Progenitor cell of endocrine pancreas (in vitro differentiated cells): ENCODE measurements at places on chromosomes 6 and 20. TPM values are rescaled to one million over a fixed set of nuclear protein-coding genes. Genes with fewer than 3 reads are reported as not detected.

DNA sequence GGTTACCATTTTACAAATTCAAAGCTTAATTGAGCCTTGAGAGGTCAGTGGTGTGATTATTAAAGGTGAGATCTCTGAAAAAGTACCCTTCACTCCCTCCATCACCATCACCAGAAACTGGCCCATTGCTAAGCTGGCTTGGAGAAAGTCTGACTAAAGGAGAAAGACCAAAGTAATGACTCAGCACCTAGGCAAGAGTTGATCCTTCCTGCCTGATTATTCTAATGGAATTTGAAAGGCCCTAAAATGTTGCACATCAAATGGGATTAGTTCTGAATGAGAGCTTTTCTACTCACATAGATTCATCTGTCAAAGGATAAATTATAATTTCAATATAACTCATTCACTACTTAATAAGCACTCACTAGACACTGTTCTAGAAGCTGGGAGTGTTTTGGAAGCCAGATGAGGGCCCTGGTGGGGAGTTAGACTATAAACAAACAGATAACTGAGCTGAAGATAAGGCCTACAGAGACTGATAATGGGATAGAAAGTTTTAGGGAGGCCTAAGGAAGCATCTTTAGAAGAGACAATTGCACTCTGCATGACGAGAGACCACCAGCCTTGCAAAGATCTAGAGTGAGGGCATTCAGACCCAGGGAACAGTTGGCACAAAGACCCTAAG is 366.7 kb downstream of the SYNE1 start:
- no peak for DNase-seq

DNA sequence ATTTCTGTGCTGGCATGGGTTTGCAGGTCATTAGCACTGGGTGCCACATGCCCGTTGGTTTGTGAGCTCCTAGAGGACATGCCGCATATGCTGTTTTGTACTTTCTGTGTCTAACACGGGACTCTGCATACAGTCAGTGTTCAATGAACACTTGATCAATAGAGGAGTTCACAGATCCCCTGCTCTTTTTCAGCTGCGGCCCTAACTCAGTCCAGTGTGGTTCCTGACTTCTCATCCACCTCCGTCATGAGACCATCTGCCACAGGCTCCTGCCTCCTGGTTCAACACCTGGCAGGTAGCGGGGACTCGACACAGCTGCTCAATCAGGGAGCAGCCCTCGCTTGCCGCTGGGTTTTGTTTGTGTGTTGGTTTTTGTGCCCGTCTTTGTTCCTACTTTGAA is 13.8 kb upstream of the BMP7 start:
- DNase-seq = no peak

DNA sequence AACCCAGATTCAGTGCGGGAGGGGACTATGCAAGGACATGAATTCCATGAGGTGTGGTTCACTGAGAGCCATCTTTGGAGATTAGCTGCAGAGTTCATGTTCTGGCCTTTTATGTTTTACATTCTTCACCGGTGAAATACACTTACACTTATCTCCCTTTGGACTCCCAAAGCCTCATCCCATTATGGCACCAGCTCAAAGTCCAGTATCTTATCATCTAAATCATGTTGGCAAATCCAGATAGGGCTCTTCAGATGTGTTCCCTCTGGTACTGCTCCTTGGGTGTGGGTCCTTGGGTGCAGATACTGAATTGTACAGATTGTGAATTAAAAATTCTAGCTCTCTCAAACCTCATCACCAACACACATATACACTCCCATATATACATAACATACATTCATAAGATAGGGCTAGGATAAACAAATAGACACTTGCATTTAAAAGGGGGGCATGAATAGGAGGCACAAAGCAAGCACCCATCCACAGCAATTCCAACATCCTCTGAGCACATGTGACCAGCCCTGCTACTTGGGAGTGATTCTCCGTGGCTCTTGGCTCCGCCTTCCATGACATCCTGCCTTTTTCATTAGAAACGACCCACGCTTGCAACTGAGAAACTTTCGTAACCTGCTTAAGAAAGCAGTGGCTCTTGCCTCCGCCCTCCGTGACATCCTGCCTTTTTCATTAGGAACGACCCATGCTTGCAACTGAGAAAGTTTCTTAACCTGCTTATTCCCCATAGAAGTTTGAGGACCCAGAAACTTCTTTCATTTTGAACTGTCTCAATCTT is 53.6 kb upstream of the LRRC1 start:
- no peak for DNase-seq

DNA sequence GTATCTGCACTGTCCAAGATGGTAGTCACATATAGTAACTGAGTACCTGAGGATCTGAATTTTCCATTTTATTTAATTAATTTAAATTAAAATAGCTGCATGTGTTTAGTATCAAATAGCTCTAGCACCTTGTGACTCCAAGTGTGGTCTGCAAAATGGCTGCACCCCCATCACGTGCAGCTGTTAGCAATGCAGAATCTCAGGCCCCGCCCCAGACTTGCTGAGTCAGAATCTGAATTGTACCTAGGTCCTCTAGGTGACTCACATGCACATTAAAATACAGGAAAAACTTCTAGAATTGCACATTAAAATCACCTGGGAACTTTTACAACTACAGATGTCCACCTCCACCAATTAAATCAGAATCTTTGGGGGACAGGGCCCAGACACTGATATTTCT is 19.2 kb upstream of the FAM83C start:
- DNase-seq = no peak

DNA sequence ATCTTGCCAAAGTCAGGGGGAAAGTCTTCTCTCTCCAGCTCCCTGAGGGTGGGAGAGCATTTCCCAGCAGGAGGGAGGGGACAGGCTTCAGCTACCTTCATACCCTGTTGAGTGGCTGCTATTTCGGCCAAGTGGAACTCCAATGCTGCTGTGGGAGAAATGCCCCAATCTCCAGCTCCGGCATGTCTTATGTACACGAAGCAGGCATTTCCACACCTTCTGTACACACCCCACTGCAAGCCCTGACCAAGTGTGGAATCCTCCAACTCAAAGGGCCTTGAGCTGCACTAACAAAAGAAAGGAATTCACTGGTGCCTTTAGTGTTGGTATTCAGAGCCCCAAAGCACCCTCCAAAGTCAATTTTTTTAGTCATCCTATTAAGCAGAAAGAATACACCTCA is 313.6 kb upstream of the NT5E start:
- DNase-seq = no peak

GRCh38 chr6:38136547-38136946 is 317.0 kb downstream of the ZFAND3 start:
- no peak for DNase-seq

DNA sequence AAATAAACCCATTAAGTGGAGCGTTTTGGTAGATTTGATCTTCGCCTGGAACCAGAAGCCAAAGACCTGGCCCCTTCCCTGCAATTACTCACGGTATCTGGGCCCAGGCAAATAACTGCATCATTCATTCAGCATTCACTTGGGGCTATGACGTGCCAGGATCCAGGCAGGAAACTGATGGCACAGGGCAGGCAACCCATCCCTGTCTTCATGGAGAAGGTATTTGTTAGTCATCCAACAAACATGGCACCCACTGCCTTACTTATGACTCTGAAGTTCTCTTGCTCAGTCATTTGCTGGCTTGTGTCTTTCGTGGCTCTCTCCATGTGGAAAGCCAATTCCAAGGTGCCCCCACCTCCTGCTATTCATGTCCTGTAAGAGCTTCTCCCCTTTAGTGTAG is 232.4 kb downstream of the BMP7 start:
- DNase-seq = no peak

DNA sequence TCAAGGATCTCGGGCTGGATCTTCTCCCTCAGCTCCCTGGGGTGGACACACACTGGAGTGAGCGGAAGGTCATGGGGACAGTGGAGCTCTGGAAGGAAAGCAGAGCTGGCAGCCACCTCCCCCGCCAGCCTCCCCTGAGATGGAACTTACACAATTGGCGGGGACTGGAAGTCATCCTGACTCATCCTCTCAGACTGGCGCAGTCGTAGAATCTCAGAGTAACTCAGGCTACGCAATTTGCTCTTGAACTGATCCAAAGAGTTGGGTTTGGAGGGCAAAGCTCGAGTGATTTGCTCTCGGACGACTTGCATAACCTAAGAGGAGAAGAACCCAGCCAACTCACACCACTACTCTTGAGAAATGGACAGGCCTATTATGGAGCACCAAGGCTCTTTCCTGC is 34.8 kb downstream of the ELMO2 start:
- no peak for DNase-seq

GRCh38 chr6:111552241-111552744 is 53.4 kb downstream of the TRAF3IP2 start:
- peak; percentile 52 for DNase-seq

DNA sequence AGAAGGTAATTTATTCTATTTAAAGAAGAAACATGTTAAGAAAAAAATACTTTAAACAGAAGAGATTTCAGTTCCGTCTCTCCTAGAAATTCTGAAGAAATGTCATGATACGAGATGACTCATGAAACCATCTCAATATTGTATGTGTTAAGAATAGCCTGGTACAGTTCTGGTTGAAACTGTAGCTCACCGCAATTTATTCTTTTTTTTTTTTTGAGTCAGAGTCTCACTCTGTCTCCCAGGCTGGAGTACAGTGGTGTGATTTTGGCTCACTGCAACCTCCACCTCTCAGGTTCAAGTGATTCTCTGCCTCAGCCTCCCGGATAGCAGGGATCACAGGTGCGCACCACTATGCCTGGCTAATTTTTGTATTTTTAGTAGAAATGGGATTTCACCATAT is 103.3 kb downstream of the ARHGAP18 start:
- no peak for DNase-seq

GRCh38 chr6:111572216-111572706 is 33.4 kb downstream of the TRAF3IP2 start:
- DNase-seq = no peak

DNA sequence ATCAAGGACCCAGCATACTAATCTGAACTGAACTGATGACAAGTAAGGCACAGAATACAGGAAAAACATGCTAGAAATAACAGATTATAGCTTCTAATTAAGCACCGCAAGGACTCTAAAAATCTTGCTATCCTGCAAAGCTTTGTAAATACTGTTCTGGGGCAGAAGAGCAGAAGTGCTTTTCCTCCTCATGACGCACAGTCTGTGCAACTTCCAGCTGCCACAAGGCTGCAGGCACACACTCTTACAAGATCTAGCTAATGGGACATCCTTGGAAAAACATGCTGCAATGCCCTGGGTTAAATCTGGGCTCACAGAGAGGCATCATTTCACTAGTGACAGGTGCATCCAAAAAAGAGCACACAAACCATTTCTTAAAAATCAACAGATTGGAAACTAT is 188.6 kb downstream of the GJA10 start:
- no peak for DNase-seq

GRCh38 chr6:148044921-148045320 is 297.7 kb upstream of the SASH1 start:
- no peak for DNase-seq

- no peak for DNase-seq
Observed at GRCh38 chr6:132571774-132572173, 1.7 kb downstream of the TAAR6 start.

- DNase-seq = peak; percentile 32
Observed at GRCh38 chr6:2244261-2245102, 923 bp downstream of the GMDS start.

- DNase-seq = no peak
Observed at GRCh38 chr6:66538551-66539135, 831.6 kb upstream of the EYS start.

DNA sequence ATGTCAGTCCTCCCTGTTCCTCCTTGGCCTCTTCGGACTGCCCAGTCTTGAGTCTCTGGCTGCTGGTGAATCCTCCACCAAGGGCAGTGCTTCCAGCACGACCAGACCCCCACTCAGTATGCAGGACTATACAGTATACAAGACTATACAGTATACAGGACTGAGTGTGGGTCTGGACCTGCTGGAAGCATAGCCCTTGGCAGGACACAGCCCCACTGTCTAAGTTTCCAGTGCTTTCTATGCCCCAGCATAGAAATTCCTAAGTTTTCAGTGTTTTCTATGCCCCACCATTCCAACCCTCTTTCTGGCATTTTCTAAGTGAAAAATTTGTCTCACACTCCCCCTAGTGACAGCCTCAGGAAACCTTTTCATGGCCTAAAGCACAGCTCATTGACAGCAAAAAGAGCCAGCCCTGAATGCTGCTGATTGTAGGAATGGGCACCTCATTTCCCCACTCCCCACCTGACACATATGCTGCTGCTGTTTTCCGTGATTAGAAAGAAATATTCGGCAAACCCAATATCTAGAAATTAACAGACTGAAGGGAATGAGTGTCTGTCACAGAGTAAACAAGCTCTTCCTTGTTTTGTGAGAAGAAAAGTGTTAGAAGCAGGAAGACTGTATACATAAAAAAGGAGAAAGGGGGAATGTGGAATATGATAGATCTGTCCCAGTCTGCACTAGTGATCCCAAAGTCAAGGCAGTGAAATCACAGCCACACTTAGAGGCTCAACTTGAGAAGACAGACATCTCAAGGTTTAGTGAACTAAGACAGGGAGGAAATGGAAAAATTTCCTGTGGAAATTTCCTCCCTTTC is 206.9 kb downstream of the IBTK start:
- DNase-seq = peak; percentile 20

GRCh38 chr6:3310051-3310448 is 51.3 kb downstream of the PSMG4 start:
- no peak for DNase-seq

The CGA gene
- total RNA-seq = 5.5 and 7.1 TPM in 2 replicates

The BPIFB2 gene
- not detected in 2 replicates for total RNA-seq

The HDGFL1 gene
- total RNA-seq = not detected in 2 replicates

The ID1 gene
- 322 and 326 TPM in 2 replicates for total RNA-seq

The SCRT2 gene
- total RNA-seq = not detected in 2 replicates

The GSTA2 gene
- 4.6 and 10.7 TPM in 2 replicates for total RNA-seq

The SEMG1 gene
- not detected in 2 replicates for total RNA-seq
